ENCODE measurements at places on chromosomes 13 and 19. TPM values are rescaled to one million over a fixed set of nuclear protein-coding genes. Genes with fewer than 3 reads are reported as not detected.

Gene CFAP97D2
- not detected for total RNA-seq

Gene ZNF416
- total RNA-seq: 10.8 TPM

Gene OVOL3
- not detected for total RNA-seq

Gene KLHL1
- 4.8 TPM for total RNA-seq

Gene CDX2
- not detected for total RNA-seq

Gene IGFL2
- not detected for total RNA-seq

Gene PSG2
- not detected for total RNA-seq

Gene ZNF560
- total RNA-seq: not detected

Gene LGALS7B
- 2.1 TPM for total RNA-seq

Gene UNC13A
- total RNA-seq: 18.1 TPM

Gene CNN1
- total RNA-seq: 43.3 TPM

Gene GTPBP3
- 27.8 TPM for total RNA-seq

Measured in camera-type eye (tissue), 1 donor.